ENCODE measurements at places on chromosomes 5 and 9.

DNA sequence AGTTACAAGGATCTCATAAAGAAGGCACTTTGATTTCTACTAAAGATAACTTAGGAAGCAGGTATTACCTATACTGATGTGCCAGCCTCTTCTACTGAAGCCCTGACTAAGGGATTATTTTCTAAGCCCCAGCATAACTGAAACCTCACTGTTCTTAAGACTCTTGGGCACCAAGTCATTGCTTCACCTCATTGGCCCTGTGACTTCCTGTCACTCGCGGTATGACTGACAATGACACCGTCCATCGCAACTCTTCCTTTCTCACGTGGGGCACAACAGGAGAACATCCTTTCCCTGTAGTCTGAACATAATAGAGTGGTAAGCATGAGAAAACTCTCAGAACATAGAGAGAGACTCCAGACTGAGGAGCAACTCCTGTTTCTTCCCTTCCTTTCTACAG, 6.4 kb downstream of the OR2V2 start:
- DNase-seq: no peak

- no peak for DNase-seq
These were observed 61.6 kb upstream of the RPL26L1 start for GRCh38 chr5:172897481-172898217.

DNA sequence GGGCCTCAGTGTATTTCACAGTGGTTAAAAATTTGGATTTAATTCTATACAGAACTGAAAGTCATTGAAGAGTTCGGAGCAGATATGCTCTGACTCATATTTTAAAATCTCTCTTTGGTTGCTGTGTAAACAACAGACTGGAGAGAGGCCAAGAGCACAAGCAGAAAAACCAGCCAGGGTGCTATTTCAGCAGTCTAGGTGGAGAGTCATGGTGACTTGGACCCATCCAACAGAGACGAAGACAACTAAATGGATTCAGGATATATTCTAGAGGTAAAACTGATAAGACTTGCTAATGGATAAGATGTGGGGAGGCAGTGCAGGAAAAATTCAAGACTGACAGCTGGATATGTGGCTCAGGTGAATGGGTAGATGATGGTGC, 168.9 kb downstream of the MAPKAP1 start:
- DNase-seq: no peak

GRCh38 chr5:119953474-119953873, 324.1 kb downstream of the FAM170A start:
- DNase-seq: no peak

DNA sequence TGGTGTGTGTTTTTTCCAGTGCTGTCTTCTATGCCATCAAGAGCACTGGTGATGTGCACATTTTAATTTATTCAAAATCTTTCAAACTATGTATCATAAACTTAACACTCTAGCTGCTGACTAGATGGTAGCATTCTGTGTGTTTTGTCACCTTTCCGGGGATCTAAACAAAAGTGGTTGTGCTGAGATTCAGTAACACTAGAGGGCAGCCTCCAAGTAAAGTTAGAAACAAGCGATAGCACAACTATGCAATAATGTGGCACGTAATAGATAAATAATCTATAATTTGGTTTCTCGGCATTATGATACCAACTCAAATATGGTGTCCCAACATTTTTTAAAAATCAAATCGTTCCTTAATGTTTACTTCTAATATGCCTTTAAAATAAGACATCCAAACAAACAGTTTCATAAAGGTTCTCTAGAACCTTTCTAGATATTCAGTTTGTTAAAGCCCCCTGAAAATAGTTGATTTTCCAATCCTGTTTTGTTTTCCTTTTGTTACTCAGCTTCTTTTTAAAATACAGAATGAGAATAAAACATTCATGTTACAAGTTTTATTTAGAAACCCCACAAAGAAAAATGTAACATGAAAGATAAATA, 16.9 kb downstream of the SEMA6A start:
- no peak for DNase-seq

GRCh38 chr9:33408087-33408486, 5.7 kb upstream of the AQP7 start:
- DNase-seq: no peak

DNA sequence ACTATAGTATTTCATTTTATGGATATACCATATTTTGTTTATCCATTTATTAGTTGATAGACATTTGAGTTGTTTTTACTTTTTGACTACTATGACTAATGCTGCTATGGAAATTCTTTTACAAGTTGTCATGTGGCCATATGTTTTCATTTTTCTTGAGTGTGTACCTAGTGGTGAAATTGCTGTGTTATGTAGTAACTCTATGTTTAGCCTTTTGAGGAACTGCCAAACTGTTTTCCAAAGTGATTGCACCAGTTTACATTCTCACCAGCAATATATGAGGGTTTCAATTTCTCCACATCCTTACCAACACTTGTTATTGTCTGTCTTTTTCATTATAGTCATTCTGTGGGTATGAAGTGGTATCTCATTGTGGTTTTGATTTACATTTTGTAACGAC, 75.4 kb downstream of the GRIA1 start:
- no peak for DNase-seq

- DNase-seq: no peak
These were observed 11.3 kb downstream of the MYOZ3 start for GRCh38 chr5:150672237-150672883.

DNA sequence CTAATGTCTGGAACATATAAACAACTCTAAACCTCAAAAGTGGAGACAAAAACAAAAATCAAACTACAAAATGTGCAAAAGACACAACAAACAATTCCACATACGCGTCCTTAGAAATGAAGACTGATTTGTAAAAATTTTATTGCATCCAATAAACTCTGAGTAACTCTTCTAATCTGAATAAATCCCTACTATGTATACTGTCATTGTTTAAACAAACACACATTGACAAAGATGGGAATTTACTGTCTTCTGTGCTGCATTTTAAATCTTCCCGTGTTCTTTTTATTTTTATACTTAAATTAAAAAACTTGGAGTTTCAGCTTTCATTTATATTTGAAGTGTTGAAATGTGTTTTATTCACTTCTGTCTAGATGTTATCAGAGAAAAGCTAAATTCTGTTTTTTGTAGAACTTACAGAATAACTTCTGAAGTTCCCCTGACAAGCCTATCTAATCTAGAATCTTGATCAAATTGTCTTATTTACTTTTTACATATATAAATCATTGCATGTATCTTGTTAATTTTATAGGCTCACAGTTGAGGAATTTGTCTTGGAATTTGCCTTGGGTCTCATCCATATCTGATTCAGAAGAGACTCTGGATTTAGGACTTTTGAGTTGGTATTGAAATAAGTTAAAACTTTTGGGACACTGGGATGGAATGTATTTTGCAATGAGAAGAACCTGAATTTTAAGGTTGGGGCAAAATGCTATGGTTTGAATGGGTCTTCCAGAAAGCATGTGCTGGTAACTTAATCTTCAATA, 2064.4 kb upstream of the C9orf72 start:
- DNase-seq: no peak

- DNase-seq: no peak
These were observed 348.8 kb downstream of the SH3GL2 start for GRCh38 chr9:17927616-17928015.

- DNase-seq: no peak
These were observed 76.6 kb upstream of the ADAMTS16 start for GRCh38 chr5:5063533-5063953.

DNA sequence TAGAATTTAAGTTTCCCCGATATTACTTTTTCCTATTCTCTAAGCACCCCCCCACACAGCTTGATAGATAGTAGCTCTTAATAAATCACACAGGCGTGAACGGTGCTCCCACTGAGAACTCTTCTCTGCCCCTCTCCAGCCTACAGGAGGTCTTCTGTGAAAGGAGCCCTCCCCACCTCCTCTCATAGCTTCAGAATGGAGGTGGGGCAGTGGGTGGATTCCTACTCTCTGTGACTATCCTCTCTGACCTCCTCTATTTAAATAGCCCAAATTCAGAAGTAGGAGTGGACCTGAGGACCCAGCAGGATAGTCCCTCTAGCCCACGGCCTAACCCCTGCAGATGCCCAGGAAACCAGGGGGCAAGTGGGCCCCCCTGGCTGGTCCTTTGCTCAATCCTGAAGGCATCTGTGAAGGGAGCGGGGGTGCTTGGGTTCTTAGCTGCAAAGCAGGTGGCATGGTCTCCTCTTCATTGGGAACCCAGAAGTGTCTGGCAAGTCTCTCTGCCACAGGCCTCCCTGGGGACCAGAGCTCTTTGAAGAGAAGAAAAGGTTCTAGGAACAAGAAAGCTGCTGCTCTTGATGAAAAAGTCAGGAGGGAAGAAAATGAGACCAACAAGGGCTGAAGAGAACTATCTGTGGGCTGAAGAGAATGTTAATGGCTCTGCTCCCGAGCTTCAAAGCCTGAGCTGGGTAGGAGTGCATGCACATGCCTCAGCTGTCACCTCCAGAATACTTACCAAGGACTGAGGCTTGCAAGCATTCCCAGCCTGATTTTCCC, 21.1 kb upstream of the HSPA9 start:
- no peak for DNase-seq

DNA sequence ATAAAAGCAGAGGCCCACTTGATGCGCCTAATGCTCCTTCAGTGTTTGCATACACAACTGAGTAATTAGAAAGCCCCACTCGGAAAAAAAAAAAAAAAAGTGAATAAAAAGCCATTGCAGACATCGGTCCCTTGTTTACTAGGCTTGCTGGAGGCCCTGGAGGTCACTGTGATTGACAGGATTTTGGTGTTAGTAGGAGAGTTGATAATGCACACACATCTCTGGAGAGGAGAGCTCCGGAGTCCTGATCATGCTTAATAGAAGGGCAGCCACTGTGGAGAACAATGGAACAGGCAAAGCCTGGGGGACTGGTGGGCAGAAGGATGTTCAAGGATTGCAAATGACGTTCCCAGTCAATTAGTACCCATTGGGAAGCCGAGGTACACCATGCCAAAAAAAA, 152.5 kb downstream of the EFNA5 start:
- DNase-seq: no peak

DNA sequence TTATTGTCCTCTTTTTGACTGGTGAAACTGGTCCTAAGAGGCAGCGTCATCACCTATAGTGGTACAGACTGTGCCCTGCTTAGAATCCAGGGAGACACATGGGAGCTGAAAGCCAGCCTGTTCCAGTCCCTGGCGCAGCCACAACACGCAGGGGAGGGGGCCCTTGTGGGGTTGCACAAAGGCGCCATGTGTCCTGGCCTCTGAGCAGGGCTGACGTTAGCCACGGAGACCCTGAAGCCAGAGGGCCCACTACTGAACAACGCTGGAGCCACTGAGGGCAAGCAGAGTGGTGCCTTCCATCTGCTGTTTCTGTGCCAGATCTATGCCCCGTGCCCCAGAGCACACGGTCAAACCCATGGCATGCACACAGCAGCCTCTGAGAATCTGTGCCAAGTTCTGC, 147.3 kb downstream of the ACTL7B start:
- DNase-seq: no peak

- no peak for DNase-seq
These were observed 9.4 kb downstream of the ERAP2 start for GRCh38 chr5:96885518-96886338.

Data from cortex of kidney (tissue), 1 donor.